ENCODE measurements at places on chromosomes 12 and 14.

- DNase-seq = no peak
Measured at GRCh38 chr12:124481257-124481750, 86.1 kb downstream of the NCOR2 start.

DNA sequence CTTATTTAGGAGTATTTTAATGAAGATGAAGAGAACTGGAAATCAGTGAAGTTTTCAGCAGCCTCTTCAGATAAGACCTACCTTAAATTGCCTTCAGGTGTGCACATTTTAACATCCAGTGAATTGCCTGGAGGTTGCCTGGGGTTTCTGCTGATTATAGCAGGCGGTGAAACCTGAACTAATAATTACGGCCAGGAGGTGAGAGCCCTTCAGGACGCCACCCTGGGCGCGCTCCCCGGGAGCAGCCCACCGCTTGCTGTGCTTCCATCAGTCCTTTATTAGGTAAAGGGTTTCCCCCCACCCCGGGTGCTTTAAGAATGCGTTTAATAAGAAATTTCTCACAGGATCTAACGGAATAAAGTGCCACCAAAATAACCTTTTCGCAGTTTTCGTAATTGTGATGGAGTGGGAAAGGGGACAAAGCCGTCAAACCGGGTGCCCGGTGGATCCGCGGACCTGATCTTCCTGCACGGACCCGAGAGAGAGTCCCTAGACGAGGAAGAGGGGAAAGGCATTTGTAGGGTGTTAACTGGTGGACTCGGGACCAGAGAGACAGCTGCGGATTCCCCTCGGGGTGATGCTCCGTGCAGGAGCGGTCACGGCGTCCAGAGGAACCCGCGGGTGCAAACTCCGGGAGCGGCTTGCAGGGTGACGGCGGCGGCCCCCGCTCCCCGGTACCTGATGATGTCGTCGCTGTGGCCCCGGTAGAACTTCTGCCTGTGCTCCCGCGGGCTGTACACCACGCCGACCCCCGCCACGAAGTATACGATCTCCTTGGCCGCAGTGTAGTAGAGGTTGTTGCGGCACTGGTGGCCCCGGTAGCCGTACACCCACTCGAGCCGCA is 902 bp downstream of the EML5 start:
- DNase-seq = peak; percentile 4

DNA sequence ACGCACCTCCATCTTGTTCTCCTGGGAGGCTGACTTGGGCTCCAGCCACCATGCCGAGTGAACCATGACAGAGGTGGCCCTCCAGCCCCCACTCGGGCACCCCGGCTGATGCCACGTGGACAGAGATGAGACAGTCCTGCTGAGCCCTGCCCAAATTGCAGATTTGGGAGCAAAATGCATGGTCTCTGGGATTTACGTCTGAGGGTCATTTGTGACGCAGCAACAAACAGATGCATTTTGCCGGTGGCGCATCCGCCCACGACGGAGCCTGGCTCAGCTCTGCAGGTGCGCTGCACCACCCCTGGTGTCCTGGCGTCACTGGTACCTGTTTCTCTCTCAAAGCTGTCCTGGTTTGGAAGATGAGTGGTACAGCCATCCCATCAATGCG is 31.1 kb upstream of the INF2 start:
- DNase-seq = no peak

GRCh38 chr14:59044707-59045106 is 143.8 kb upstream of the DAAM1 start:
- DNase-seq = no peak

- no peak for DNase-seq
Measured at GRCh38 chr12:14986449-14986848, 13.6 kb downstream of the PDE6H start.

GRCh38 chr12:58540480-58541299 is 379.6 kb downstream of the LRIG3 start:
- no peak for DNase-seq

- DNase-seq = no peak
Measured at GRCh38 chr12:128867466-128867865, 14.2 kb downstream of the GLT1D1 start.

DNA sequence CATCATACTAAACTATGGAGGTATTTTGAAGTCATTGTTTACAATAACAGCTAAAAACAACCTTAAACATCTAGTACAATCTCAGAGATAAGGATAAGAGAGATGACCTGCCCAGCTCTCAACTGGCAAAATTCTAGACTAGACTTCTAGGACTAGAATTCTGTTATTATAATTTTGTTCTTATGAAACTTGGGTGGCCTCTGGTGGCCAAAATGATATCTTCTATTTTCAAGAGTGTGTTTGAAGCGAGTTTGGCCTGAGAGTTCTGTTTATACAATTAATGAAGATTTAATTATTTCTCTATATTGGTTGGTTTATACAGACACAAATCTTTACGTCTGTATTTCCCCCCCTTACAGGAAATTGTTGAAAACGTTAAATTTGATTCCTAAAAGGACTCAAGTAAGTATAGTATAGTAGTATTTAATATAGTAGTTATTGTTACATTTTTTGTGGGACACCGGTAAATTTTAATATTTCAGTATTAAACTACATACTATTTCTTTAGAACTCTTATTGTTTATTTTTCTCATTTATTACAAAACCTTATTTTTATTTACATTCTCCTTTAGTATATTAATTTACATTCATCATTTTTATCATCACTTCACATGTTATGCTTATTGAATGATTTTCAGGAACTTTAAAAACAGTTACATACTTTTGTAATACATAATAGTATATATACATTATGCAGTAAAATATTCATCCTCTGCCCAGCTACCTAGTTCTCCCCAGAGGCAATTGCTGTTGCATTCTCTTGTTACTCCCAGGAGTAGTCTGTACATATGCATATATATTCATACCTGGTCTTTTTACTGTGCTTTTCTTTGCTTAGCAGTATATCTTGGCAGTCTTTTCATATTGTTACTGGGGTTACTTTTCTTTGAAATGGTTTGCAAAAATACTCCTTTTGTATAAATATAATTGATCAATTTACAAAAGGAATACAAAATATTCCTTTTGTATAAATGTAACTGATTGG is 6.6 kb downstream of the PPHLN1 start:
- DNase-seq = no peak

- DNase-seq = no peak
Measured at GRCh38 chr14:23378612-23379220, 1.9 kb downstream of the CMTM5 start.

- DNase-seq = no peak
Measured at GRCh38 chr14:24712909-24713308, 78.9 kb upstream of the GZMB start.

DNA sequence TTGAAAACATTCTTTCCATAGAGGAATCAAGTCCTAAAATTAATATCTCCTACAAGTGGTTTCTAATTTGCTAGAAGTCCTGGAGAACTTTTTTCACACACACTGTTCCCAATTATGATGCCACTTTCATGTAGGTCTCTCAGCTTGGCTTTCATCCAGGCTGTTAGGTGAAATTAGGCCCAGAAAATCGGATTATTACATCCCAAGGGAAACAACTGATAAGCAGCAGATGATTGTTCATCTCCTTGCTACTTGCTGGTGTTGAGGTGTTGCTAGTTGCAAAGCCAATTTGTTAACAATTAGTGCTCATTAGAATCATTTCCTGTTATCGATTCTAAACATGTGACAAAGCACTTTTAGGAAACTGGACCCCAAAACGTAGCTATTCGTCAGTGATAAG is 248.0 kb downstream of the PDZRN4 start:
- no peak for DNase-seq

GRCh38 chr12:65343801-65344200 is 65.3 kb downstream of the MSRB3 start:
- DNase-seq = no peak

DNA sequence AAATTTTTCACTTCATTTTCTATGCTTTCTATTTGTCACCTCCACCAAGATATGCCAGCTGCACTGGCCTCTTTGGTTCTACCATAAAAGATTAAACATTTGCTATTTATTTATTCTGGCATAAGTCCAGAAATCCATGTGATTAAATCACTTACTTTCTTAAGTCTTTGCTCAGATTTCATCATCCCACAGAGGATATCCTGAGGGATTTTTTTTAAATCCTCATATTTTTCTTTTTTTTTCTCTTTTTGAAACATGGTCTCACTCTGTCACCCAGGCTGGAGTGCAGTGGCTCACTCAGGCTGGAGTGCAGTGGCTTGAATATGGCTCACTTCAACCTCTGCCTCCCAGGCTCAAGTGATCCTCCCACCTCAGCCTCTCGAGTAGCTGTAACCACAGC is 645.4 kb upstream of the ATXN7L3B start:
- no peak for DNase-seq

GRCh38 chr12:58919231-58920101 is 838 bp downstream of the LRIG3 start:
- no peak for DNase-seq

GRCh38 chr14:49017447-49017846 is 568.7 kb downstream of the RPS29 start:
- no peak for DNase-seq

DNA sequence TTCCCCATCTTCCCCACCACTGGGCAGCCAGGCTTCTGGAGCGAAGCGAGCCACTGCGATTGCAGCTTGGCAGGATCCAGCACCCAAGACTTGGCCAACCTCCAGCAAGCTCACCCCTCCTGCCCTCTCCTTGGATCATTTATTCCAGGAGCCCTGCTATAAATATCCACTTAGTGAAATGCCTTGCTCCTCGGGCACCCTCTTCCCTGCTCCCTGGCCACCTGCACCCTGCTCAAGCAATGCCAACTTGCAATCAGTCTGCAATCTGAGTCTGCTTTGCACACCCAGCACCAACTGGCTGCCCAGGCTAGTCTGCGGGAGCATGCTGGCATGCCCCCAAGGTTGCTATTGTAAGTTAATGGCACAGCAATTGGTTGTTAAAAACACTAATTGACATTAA is 666.0 kb downstream of the MED13L start:
- DNase-seq = no peak

GRCh38 chr14:102437997-102438915 is 71.3 kb downstream of the ANKRD9 start:
- DNase-seq = peak; percentile 30

DNA sequence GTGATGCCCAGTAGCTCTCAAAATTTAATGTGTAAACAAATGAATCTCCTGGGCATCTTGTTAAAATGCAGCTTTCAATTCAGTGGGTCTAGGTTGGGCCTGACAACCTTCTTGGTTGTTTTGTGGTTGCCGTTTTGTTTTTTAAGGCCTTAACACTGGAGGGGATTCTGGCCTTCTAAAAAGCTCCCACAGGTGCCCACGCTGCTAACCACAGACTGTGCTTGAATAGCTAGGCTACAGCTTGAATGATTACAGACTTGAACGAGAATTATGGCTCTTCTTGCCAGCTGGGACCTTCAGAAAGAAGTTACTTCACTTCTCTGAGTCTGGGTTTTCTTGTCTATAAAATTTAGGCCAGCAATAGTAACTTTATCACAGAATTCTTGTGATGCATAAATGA is 1.3 kb upstream of the FLVCR2 start:
- DNase-seq = no peak

DNA sequence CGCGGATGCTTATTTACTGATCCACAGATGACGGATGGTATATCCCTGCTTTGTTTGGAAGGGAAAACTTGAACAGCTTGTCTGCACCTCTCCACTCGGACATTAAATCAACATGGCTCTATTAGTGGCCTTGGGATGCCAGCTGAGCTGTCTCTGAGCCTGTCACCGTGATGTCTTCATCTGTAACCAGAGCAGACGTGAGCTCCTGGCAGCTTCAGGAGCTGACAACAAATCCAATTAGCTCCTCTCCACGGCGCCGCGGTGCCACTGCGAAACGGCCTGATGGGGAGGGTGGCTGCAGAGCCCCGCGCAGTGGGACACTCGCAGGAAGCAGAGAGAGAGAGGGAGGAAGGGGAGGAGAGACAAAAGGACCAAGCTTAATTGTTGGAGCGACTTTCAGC is 112.3 kb downstream of the PAPOLA start:
- DNase-seq = no peak

- no peak for DNase-seq
Measured at GRCh38 chr12:66302827-66303169, 505 bp downstream of the HELB start.

GRCh38 chr12:51419425-51420193 is 5.0 kb upstream of the SLC4A8 start:
- DNase-seq = no peak

DNA sequence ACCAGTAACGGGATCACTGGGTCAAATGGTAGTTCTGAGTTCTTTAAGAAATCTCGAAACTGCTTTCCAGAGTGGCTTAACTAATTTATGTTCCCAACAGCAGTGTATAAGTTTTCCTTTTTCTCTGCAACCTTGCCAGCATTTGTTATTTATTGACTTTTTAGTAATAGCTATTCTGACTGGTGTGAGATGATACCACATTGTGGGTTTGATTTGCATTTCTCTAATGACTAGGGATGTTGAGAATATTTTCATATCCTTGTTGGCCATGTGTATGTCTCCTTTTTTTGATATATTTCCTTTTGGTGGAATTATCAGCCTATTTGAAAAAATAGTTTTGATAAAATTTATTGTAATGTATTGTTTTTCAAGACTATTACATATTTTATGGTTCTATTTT is 701.2 kb upstream of the FBXO33 start:
- no peak for DNase-seq

- no peak for DNase-seq
Measured at GRCh38 chr12:6187948-6188793, 12.0 kb upstream of the CD9 start.
